ENCODE measurements at places on chromosomes 5 and 9.

DNA sequence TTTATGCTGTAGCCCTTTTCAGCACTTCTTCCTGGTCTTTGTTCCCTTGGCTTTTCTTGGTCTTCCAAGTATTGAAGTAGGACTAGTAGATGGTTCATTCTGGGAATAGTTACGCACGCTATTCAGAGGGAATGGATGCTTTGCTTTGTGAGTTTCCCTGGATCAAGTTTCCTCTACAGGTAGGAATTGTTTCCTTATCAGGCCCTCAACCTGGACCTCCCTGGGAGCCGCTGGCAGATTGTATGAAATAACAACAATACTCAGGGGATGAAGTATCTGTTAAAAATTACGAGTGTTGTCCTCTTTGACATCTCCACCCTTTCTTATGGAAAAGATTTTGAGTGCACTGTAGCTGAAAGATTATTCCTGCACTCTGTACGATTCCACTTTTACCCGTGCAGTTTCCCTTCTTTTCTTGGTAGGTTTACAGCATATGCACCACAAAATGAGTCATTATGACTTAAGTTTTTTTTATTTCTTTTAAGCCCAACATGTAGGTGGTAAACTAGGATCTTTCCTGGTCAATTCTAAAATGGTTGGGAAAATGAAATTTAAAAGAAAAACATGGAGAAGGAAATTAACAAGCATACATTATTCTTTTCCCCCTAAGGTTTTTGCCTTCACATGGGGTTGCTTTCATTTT lies 57.9 kb downstream of the ARHGAP26 start:
- DNase-seq, result no peak

GRCh38 chr5:119318256-119318894 lies 37.4 kb upstream of the TNFAIP8 start:
- DNase-seq, result no peak

- DNase-seq, result no peak
These were observed 281.3 kb upstream of the CLINT1 start for GRCh38 chr5:158140120-158140731.

DNA sequence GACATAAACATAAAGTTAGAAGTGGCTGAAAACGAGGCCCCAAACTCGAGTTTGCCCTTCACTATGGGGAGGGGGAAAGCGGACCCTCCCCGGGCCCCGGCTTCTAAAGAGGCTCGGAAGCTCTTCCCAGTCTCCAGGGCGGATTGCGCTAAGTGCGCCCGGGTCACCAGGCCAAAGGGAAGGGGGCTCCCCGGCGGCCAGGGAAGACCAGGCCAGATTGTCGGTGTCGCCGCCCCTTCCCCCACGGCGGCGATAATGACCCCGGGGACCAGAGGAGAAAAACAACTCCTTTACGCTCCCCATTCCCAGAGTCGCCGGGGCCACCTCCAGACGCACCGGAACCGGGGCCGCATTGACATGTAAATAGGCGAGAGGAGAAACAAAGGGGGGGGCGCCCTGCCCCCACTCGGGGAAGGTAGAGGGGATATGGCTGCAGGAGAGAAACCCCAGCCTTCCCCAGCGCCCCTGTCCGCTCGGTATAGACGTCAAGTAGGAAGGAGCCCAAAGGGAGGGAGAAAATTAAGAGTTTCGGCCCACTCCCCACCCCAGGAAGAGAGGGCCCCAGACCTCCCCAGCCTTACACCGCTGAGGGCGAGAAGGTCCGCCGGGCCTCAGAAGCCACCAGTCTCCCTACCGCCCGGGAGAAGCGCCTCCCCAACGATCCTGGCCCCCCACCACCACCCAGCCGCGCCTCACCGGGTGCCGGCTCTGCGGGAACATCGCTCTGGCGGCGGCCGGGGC lies 1.7 kb downstream of the TLE1 start:
- peak; percentile 86 for DNase-seq

DNA sequence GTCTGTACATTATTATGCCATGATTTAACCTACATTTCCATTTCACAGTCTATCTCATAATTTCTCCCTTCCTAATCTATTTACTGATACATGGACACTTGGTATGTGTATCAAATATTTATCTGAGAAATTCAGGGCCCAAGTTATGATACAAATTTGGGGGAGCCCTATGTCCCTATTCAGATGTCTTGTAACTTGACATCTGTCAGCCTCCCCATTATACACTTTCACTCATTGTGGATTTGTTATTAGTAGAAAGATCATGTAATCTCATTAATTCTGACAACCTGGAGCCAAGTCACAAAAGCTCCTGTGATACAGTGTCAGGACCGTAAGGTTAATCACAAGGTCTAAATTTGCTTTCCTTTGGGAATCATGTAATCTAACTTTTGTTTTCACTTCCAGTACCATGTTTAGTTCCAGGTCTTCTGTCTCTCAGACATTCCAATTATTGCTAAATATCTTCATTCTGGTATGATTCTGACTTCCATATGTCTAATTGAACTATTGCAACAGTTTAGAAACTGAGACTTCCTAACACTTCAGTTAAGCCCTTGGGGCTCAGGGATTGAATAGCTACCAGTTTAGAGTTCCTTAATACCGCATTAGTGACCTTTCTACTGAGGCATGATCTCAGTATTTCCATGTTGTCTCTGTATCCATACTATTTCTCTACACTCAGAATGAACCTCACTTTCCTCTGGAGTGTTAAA lies 182.9 kb upstream of the NUDT12 start:
- no peak for DNase-seq

DNA sequence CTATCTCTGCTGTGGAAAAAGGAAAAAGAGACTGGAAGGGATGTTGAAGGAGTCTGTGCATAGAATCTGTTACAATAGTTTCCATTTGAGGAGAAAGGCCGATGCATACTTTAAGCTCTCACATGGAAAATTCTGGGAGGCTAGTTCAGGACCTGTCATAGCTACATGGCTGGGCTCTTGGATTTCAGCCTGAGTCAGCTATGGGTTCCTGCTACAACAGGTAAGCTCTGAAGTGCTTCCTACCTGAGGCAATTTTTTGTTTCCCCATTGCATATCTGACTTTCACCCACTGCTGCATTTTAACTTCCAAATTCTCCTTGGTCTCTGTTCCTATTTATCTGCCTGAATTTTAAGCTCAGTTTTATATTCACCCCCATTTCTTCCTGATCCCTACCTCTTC lies 310.7 kb downstream of the RAB3C start:
- DNase-seq, result no peak

- DNase-seq, result no peak
These were observed 17.9 kb upstream of the DAPK1 start for GRCh38 chr9:87479801-87480201.

DNA sequence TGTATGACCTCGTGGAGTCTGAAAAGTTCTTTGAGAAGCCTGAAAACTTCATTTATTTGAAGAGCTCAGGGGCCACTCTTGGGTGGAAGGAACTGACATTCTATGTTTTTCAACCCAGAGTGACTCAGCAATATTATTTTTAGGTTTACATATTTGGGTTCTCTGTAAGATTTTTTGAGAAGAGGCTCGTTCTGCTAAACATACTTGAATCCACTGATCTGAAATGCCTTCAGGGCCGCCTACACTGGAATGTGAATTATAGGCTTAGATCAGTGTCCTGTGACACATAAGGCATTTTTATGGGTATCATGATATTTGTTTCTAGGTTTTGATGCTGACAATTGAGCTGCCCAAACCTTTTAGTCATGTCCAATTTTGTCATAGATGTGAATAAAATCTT lies 86.2 kb downstream of the PSAT1 start:
- no peak for DNase-seq

DNA sequence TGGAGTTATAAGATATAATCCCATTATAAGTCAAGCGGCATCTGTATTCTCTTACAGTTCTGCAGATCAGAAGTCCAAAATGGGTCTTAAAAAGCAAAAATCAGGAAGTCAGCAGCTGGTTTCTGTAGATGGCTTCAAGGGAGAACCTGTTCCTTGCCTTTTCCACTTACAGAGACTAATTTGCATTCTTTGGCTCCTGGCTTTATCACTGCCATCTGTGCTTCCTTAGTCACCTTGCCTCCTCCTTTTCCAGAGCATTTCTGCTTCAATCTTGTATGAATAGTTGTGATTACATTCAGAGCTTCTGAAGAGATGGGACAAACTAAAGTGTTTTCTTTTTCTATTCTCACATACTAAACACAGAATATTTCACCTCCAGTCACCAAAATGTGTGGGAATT lies 647.3 kb upstream of the GRAMD2B start:
- no peak for DNase-seq

- no peak for DNase-seq
These were observed 109.8 kb upstream of the DAP start for GRCh38 chr5:10870791-10871190.

DNA sequence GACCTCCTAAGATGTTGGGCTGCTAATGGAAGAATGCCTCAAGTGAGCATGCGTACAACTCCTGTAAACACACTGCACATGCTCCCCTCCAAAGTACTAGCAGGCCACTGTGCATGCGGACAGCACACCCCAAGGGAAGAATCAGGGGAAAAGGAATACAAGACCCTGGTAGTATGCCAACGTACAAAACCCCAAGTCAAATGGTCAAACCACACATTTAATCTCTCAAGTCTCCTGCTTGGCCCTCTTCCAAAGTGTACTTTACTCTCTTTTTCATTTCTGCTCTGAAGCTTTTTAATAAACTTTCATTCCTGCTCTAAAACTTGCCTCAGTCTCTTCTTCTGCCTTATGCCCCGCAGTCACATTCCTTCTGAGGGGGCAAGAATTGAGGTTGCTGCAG lies 466.4 kb downstream of the DMRTA1 start:
- DNase-seq, result no peak

- DNase-seq, result no peak
These were observed 299.4 kb upstream of the IRX2 start for GRCh38 chr5:3050863-3051262.

GRCh38 chr9:127690735-127691134 lies 16.1 kb upstream of the CFAP157 start:
- no peak for DNase-seq

DNA sequence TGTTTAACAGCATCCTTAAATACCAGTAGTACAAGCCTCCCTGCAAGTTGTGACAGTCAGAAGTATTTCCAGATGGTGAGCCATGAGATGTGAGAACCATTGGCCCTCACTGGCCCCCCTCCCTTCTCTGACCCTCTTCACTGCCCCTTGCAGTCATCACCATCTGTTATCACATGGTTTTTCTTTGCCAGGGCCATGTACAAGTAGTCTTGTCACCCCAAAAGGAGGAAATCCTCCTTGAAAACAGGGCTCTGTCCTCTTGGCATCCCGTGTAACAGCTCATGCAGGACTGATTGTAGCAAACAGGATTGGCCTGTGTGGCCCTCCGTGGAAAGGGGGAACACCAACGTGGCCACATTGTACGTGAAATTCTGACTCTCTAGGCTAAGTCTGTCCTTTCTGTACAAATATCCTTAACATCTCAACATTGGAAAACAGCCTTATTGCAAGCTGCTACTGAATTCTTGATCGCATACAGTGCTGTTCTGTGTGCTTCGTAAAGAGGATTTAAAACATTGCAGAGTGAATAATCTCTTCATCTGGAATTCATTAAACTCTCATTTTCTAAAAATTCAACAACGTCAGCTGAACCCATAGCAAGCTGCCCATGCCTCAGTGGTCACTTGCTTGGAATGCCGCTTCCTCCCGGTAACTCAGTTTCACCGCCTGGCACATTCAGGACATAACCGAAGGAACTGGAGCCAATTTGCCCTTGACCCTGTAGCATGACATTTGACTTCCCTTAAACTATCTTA lies 171.7 kb downstream of the ATPSCKMT start:
- no peak for DNase-seq

GRCh38 chr5:157748760-157749461 lies 5.4 kb downstream of the LSM11 start:
- DNase-seq, result no peak

DNA sequence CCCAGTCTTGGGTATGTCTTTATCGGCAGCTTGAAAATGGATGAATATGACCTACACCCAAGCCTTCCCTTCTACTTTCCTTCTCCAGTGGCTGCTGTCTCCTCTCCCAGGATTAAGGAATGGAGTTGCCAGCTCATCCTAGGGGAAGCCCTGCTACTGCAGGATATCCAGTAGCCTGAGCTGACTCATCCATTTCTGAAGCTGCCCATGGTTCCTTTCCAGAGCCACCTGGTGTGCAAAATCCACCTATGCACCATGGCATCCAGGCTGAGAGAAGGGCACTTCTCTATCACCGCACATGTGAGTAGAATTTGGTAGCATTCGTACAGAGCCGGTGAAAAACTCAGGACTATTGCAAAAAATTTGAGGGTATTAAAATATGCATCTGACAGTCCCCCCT lies 290.8 kb downstream of the YTHDC2 start:
- no peak for DNase-seq

- no peak for DNase-seq
These were observed 9.5 kb downstream of the TRIM41 start for GRCh38 chr5:181232593-181232992.

DNA sequence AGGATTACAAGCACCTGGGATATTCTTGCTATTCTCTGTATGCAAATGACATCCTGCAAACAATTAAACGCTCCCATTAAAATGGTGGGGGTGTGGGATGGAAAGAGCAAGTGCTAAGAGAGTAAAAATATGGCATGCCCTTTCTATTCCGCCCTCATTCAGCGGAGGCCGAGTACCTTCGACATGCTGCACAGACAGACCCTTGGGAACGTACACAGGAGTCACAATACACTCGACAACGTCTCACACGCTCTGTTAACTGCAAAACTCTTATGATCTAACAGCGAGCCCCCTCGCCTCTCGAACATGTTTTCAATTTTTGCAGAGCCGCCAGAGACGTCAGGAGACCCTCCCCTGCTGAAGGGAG lies 322.2 kb downstream of the CEMIP2 start:
- no peak for DNase-seq
